Mesenteric fat pad (tissue), 1 donor: ENCODE measurements at places on chromosomes 7 and 10. TPM values are rescaled to one million over a fixed set of nuclear protein-coding genes. Genes with fewer than 3 reads are reported as not detected.

TRIM73 gene
- total RNA-seq = 5.4 TPM

DNA sequence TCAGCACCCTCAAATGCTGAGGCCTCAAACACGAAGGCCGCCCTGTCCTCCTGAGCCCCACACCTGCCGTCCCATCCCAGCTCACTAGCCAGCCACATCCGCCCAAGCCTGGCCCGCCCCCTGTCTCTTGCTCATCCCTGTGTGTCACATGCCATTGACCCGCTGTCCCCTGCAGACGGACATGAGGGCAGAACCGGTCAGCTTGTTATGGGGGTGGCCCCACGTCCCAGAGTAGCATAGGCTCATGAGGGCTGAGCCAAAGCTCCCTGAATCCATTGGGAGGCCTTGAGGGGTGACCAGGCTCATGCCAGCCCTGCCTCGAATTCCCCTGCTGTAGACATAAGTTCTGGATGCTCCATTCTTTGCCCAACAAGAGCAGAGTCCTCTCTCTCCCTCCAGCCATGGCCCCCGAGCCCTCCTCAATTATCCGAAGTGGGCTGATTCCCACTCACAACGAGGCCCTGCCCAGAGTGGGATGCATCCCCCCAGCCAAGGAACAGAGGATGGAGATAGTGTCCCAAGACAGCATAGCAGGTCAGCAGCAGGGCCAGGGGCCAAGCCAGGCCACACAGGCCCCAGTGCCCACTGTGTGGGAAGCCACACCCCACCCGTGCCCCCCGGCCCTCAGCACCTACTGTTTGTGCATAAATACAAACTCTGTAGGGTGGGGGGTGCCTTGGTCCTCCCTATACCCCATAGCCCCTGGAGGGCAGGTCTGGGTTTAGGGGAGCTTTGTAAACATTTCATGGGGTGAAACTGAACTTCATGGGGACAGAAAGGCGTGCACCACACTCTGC, 42.1 kb downstream of the EBF3 start:
- DNase-seq = no peak

GRCh38 chr7:30851651-30852307, 59.9 kb upstream of the AQP1 start:
- DNase-seq = no peak

DNA sequence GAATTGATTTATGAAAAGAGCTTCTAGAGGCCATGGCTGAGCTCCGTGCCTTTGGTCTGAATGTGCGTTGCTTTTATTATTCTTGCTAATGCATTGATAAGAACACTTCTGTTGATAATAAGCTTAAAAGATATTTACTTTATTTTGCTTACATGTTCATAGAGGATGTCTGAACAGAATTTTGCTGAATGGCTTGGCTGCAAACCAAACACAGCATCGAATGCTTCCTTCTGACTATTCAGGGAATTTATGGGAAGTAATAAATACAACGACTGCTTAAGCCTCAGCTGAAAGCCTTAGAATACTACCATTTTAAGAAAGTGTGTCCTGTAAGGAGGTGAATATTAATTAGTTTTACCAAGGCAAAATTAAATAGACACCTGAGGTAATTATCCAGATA, 643.5 kb upstream of the POT1 start:
- no peak for DNase-seq

GRCh38 chr7:81687062-81687461, 82.8 kb downstream of the HGF start:
- DNase-seq = no peak

DNA sequence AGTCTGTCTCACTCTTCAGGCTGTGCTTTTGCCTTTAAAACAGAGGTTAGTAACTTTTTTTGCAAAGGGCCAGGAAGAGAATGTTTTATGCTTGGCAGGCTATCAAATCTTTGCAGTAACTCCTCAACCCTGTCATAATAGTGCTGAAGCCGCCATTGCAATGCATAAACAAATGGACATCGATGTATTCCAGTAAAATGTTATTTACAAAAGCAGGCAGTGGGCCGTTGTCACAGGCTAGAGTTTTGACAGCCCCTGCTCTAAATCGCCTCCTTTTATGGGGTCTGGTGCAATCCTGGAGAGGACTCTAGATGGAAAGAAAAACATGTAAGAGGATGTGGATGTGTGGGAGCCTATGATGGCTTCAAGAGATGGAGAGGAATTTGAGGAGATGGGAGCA, 568.3 kb downstream of the TYW1 start:
- DNase-seq = no peak
